ENCODE measurements at places on chromosomes 3 and 15.

- H3K27me3 ChIP-seq, result no peaks in the 10 kb centered on the region
- no peak for DNase-seq
- H3K4me1 ChIP-seq, result no peaks in the 10 kb centered on the region
- H3K27ac ChIP-seq, result no peak overlapping the region
- H3K36me3 ChIP-seq, result no peaks in the 10 kb centered on the region
These were observed 42.8 kb downstream of the ILDR1 start for GRCh38 chr3:121979246-121979645.

DNA sequence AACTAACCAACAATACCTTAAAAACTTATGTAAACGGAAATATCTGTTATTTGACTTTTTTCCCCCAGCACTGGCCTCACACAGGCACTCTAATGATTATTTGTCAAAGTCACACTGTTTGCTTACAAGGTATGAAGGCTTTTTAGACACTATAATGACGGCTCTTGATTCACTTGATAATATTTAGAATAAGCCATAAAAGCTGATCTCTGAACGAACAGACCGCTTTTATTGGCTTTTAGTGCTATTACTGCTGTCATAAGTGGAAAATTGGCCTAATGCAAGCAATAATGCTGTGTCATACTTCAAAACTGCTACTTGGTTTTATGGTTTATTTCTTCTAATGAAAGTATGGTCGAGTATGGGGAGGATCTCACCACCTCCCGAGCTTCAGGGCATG is 35.1 kb downstream of the MDFIC2 start:
- H3K4me1 ChIP-seq, result no peaks in the 10 kb centered on the region
- H3K36me3 ChIP-seq, result no peaks in the 10 kb centered on the region
- H3K27me3 ChIP-seq, result no peaks in the 10 kb centered on the region
- no peak overlapping the region for H3K4me3 ChIP-seq
- H3K27ac ChIP-seq, result no peak overlapping the region

DNA sequence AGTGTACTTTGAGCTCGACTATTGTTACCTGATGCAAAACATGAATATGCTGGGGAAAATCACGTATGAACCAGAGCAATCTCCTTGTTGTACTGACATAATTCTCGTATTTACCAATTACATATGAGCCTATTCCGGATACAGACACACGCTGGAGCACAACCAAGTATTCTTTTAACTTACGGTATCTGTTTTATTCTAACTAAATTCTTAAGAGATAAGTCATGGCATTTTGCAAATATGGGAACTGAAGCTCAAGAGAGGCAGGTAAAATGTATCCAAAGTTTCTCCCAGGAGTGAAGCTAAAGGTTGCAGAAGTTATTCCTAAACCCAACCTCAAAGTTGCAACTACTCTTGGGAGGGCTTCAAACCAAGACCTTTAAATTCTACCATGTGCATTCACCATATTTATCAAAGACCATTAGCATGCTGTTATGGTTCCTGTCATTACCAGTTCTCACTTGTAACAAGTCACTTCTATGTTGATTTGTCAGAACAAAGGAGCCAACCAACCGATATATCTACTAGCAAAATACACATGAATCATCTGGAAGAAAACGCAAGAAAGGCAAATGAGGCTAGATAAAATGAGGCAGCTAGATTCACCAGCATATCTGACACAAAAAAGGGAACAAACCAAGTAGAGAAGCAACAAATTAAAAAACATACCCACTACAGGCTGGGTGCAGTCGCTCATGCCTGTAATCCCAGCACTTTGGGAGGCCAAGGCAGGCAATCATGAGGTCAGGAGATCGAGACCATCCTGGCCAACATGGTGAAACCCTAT is 17.8 kb downstream of the TBL1XR1 start:
- no peak overlapping the region for H3K27ac ChIP-seq
- H3K36me3 ChIP-seq, result peaks cover 2% of the 10 kb centered on the region
- no peaks in the 10 kb centered on the region for H3K27me3 ChIP-seq
- H3K4me3 ChIP-seq, result no peak overlapping the region
- DNase-seq, result no peak
- H3K4me1 ChIP-seq, result peaks cover 4% of the 10 kb centered on the region

GRCh38 chr3:123457841-123458240 is 9.0 kb upstream of the ADCY5 start:
- H3K4me1 ChIP-seq, result no peaks in the 10 kb centered on the region
- no peaks in the 10 kb centered on the region for H3K36me3 ChIP-seq
- peaks cover 23% of the 10 kb centered on the region for H3K27me3 ChIP-seq
- DNase-seq, result no peak
- no peak overlapping the region for H3K4me3 ChIP-seq

- H3K27me3 ChIP-seq, result no peaks in the 10 kb centered on the region
- no peak for DNase-seq
- H3K27ac ChIP-seq, result no peak overlapping the region
- no peak overlapping the region for H3K4me3 ChIP-seq
- H3K36me3 ChIP-seq, result no peaks in the 10 kb centered on the region
- H3K4me1 ChIP-seq, result no peaks in the 10 kb centered on the region
These were observed 500.8 kb downstream of the CNTN4 start for GRCh38 chr3:2599471-2599870.

DNA sequence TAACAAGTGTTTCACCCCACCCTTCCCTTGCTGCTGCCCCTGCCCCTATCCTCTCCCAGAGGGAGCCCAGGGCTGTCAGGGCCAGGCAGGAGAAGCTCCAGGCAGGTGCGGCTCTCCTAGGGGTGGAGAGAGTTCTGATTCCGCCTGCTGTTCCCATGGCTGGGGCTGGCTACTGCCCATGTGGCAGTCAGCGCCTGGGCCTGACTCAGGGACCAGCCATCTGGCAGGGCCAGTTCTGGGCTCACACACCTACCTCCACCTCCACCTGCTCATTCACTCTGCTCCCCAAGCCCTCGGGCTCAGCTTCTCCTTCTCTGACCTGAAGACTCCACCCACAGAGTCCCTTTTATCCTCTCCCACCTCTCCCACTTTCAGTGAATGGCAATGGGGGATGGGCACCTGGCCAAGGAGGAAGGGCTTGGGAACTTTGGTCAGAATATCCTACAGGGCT is 23.4 kb downstream of the AMOTL2 start:
- no peak overlapping the region for H3K4me3 ChIP-seq
- no peak overlapping the region for H3K27ac ChIP-seq
- H3K36me3 ChIP-seq, result peaks cover 43% of the 10 kb centered on the region
- no peak for DNase-seq

DNA sequence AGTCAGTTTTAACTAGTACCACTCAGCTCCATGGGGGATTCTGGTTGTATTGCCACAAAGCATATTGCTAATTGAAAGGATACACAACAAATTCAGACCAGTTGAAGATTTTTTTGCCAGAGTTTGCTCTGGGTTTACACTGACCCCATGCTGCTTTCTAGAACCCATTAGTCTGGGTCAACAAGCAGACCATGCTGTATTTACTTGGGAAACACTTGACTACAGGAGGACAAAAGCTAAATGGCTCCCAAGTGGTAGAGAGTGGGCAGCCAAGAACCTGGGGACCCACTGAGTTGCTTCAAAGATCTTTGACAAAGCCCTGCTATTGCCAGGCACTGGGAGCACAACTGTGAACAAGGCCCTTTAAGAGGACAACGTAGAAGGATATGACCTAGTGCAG is 86.8 kb upstream of the PSMD6 start:
- peaks cover 8% of the 10 kb centered on the region for H3K36me3 ChIP-seq
- H3K4me1 ChIP-seq, result peaks cover 26% of the 10 kb centered on the region
- peak overlapping the region; percentile 52 for H3K27ac ChIP-seq
- DNase-seq, result no peak
- H3K27me3 ChIP-seq, result no peaks in the 10 kb centered on the region
- H3K4me3 ChIP-seq, result no peak overlapping the region

DNA sequence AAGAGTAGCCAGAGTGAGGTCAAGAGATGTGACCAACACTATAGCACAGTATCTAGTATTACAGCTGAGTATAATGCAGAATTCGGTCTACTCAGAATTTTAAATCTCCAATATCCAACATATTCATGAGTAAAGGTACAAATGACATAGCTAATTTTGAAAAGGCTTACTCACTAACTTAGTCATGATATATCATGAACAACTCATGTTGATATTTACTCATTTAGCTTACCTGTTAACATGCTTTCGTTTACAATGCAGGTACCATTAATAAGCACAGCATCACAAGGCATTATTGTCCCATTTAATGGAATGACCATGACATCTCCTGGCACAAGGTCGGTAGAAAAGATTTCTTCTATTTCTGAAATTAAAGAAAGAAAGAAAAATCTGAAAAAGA is 36.9 kb downstream of the ATP13A3 start:
- no peak for DNase-seq
- no peak overlapping the region for H3K27ac ChIP-seq
- H3K4me1 ChIP-seq, result no peaks in the 10 kb centered on the region
- peaks cover 40% of the 10 kb centered on the region for H3K36me3 ChIP-seq
- no peaks in the 10 kb centered on the region for H3K27me3 ChIP-seq

Measured in muscle of leg (tissue), 16 donors.